ENCODE measurements at places on chromosomes 1 and 21.

- no peak for DNase-seq
These were observed 74.2 kb downstream of the SSBP3 start for GRCh38 chr1:54331843-54332463.

DNA sequence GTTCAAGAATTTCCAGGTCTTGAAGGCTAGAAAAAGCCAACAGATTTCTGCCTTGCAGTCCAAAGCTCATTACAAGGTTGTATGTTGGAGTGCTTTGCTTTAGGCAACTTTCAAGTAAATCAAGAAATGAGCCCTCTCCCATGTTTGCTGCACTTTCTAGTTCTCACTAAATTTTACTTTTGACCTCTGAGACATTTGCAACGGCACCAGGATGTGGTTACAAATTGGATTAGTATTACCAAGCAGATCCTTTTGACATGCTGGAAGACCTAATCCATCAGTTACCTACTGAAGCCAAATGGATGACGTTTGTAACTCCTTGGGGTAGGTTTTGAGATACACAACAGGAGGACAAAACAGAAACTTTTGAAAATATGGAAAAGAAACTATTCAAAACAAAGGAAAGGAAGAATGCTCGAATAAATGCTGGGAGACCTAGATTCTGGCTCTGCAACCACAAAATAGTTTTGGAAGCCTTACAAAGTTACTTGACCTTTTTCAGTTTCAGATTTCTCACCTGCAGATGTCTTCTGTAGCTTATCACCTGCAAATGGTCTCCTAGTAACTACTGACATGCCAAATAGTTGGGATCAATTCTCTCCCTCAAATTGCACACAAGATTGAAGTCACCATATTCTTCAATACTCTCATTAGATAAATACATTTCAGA, 251.7 kb upstream of the ADGRL2 start:
- DNase-seq = no peak

DNA sequence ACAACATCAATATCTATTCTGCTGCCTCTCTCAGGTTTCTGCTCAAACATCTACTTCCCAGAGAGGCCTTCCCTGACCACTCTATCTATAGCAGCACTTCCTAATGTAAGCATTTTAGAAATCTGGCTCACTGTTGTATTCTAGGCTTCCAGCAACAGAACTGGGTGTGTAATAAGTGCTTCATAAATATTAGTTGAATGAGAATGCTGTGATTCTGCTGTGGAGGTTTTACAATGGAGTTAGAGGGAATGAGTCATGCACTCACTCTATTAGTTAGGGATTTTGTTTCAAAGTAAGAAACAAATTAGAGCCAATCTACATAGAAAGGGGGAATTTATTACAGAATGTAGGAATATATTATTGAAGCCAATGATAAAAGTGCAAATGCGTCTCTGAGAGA, 38.6 kb upstream of the SLC35F3 start:
- no peak for DNase-seq

GRCh38 chr1:222601257-222601656, 11.5 kb upstream of the TAF1A start:
- no peak for DNase-seq

DNA sequence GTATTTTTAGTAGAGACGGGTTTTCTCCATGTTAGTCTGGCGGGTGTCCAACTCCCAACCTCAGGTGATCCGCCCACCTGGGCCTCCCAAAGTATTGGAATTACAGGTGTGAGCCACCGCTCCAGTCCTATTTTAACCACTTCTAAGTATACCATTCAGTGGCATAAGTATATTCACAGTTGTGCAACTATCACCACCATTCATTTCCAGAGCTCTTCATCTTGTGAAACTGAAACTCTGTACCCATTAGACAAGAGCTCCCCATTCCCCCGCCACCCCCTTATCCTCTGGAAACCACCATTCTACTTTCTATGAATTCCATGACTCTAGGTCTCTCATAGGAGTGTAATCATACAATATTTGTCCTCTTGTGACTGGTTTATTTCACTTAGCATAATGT, 40.2 kb upstream of the CAMTA1 start:
- no peak for DNase-seq

- no peak for DNase-seq
These were observed 2.5 kb downstream of the FCRL4 start for GRCh38 chr1:157595356-157595755.
